ENCODE measurements at places on chromosomes 12 and 14. TPM values are rescaled to one million over a fixed set of nuclear protein-coding genes. Genes with fewer than 3 reads are reported as not detected.

The IL22 gene
- 0.64 TPM for total RNA-seq

GRCh38 chr12:127308148-127308547 lies 958.8 kb upstream of the TMEM132C start:
- DNase-seq: no peak
- H3K27me3 ChIP-seq: no peaks in the 10 kb centered on the region
- H3K4me3 ChIP-seq: no peak overlapping the region
- H3K27ac ChIP-seq: no peak overlapping the region

DNA sequence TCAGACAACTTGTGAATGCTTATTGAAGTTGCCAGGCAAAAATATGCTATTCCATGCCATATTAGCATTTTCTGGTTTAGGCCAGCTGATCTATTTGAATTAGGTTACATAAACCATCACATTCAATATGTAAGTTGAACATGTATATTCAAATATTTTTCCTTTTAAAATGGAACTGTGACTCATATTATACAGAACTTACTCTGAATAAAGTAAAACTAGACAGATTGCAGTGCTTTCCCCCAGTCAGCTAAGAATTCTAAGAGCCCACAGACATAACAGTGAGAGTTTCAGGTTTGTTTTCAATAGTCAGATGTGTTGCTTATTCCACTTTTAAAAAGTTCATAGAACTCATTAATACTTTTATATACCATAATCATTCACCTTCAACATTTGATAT lies 119.8 kb downstream of the MGST1 start:
- DNase-seq: no peak
- no peaks in the 10 kb centered on the region for H3K4me1 ChIP-seq
- H3K27ac ChIP-seq: no peak overlapping the region
- no peak overlapping the region for H3K4me3 ChIP-seq
- no peaks in the 10 kb centered on the region for H3K36me3 ChIP-seq

DNA sequence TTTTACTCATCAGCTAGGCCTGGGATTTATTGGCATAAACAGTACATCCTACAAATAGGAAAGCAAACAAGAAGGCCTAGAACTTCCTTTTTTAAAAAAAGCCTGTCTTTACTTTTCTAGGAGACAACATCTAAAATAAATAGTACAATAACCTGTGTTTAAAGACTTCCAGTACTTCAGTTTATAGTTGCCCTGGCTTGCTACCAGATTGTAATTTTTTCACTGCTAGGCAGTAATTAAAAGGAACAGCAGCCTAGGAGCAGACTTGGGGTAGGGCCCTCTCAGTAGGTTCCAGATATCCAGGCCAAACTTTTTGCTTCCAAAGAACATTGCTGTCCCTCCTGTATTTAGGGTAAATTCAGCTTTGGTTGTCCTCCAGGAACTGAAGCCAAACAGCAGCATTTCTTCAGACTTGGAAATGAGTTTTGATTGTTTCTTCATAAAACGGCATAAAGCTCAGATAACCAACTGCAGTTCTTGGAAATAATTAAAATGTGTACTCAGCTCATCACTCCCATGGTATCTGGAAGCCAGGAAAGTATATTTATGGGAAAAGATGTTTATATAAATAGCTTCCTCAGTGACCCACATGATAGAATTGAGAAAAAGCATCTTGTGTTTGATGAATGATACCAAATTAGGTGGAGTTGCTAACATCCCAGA lies 61.7 kb downstream of the PPP1R36 start:
- no peaks in the 10 kb centered on the region for H3K36me3 ChIP-seq
- H3K27ac ChIP-seq: no peak overlapping the region
- no peak overlapping the region for H3K4me3 ChIP-seq
- DNase-seq: no peak
- no peaks in the 10 kb centered on the region for H3K4me1 ChIP-seq

GRCh38 chr12:89863493-89863938 lies 154.9 kb upstream of the ATP2B1 start:
- H3K27ac ChIP-seq: peak overlapping the region; percentile 78
- peaks cover 34% of the 10 kb centered on the region for H3K4me1 ChIP-seq
- H3K36me3 ChIP-seq: no peaks in the 10 kb centered on the region
- no peaks in the 10 kb centered on the region for H3K27me3 ChIP-seq

GRCh38 chr14:23654231-23654630 lies 18.1 kb downstream of the DHRS2 start:
- no peak overlapping the region for H3K4me3 ChIP-seq
- H3K36me3 ChIP-seq: no peaks in the 10 kb centered on the region
- no peak overlapping the region for H3K27ac ChIP-seq
- H3K27me3 ChIP-seq: no peaks in the 10 kb centered on the region
- DNase-seq: no peak
- H3K4me1 ChIP-seq: no peaks in the 10 kb centered on the region

- no peaks in the 10 kb centered on the region for H3K27me3 ChIP-seq
- DNase-seq: no peak
- H3K4me1 ChIP-seq: no peaks in the 10 kb centered on the region
- H3K36me3 ChIP-seq: no peaks in the 10 kb centered on the region
- no peak overlapping the region for H3K4me3 ChIP-seq
- no peak overlapping the region for H3K27ac ChIP-seq
These were observed 160.0 kb upstream of the E2F7 start for GRCh38 chr12:77225373-77225772.

DNA sequence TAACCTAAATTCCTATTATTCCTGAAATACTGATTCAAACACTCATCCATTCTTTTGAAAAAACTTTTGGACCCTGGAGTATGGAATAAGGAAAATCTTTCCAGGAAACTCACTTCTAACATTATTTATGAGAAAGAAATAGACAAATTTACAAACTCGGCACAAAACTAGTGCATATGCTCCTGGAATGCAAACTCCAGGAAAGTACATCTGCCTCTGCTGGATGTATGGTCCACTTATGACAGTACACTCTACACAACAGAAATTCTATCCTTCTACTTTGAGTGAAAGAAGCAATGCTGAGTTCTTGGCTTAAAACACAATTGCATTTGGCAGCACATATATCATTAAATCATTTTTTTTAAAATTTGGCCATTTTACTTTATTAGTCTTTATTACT lies 700.5 kb upstream of the STXBP6 start:
- H3K4me1 ChIP-seq: no peaks in the 10 kb centered on the region
- DNase-seq: no peak
- H3K27me3 ChIP-seq: no peaks in the 10 kb centered on the region
- no peak overlapping the region for H3K4me3 ChIP-seq
- no peaks in the 10 kb centered on the region for H3K36me3 ChIP-seq
- H3K27ac ChIP-seq: no peak overlapping the region

Measured in CD8-positive, alpha-beta memory T cell (primary cell).